EL (cell line): ENCODE measurements at places on chromosomes 16 and 17.

- peak; percentile 53 for DNase-seq
Measured at GRCh38 chr17:49557312-49558024, 18.2 kb upstream of the NXPH3 start.

- peak; percentile 81 for DNase-seq
Measured at GRCh38 chr16:56911771-56912571, 20.0 kb upstream of the HERPUD1 start.

DNA sequence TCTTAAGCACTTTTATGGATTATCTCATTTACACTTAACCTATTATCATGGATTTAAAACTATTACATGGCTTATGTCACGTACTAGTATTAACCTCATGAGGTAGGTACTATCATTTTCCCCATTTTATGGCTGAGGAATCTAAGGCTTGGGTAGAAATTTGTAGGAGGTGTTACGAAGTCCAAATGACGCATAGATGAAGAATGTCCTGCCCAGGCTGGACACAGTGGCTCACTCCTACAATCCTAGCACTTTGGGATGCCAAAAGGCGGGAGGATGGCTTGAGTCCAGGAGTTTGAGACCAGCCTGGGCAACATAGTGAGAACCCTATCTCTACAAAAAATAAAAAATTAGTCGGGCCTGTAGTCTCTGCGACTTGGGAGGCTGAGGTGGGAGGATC is 4.8 kb upstream of the C1QL1 start:
- DNase-seq, result peak; percentile 92

GRCh38 chr16:69804297-69804696 is 42.2 kb downstream of the WWP2 start:
- DNase-seq, result no peak

GRCh38 chr17:17789828-17790636 is 46.8 kb downstream of the SREBF1 start:
- DNase-seq, result no peak

GRCh38 chr16:67326115-67326471 is 448 bp downstream of the KCTD19 start:
- DNase-seq, result no peak

DNA sequence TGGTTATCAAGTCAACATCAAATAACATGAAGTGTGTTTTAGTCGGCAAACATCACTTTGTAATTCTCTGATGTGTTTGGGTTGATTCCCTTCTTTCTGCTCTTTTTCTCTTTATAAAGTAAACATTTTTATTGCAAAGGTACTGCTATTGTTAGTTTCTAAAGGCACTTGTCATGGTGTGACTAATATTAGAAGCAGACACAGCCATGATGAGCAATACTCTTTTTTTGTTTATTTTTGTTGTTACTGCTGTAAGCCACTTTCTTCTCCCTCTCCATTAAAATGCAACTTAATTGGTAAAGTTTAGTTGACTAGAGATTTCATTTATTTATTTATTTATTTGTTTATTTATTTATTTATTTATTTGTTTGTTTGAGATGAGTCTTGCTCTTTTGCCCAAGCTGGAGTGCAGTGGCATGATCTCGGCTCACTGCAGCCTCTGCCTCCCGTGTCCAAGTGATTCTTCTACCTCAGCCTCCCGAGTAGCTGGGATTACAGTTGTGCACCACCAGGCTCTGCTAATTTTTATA is 424.7 kb downstream of the WWOX start:
- no peak for DNase-seq

DNA sequence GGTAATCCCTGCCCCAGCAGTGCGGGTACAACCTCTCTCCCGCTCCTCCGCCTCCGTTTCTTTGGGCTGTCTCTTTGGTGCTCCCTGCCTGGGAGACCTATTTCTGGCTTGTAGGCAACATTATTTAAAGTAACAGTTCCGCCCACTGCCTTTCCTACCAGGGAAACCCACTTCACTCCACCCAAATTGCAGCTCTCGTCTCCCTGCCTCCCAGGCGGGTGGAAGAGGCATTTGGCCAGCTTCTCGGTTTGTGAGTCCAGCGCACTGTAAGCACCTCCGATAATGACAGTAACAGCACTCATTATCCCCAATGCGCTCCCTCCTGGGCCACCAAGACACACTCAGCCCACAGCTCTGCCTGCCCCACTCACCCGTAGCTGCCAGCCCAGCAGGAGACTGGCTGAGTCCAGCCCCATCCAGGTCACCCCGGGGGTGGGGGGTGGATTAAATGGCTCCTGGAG is 165.1 kb upstream of the CDC42EP4 start:
- DNase-seq, result no peak

DNA sequence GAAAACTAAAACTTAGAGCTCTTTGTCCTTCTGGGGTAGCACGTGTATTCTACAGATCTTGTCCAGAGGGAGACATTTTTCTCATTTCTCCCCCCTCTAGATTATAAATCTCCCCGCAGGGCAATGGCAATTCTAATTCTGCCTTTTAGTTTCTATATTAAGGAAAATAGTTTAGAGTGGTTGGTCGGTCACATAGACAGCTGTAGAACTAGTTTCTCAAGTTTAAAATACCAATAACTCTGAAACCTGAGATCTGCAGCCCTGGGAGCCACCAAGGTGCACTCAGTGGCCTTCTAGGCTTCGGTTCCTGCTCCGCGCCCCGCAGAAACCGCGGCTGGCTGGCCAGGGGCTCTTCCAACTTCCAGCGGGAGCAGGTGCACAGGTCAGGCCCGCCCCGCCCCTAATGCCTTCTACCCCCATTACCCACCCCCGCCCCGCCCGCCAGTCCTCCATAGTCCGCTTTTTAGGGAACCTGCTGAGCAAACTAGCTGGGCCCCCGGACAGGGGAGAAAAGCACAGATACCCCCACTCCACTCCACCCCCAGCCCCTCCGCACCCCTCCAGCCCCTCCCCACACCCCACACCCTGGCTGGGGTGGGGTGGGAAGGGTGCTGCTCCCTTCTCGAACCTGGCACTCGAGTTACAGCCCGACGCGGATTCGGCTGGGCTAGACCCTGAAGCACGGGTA is 431 bp downstream of the SLFN11 start:
- peak; percentile 26 for DNase-seq

DNA sequence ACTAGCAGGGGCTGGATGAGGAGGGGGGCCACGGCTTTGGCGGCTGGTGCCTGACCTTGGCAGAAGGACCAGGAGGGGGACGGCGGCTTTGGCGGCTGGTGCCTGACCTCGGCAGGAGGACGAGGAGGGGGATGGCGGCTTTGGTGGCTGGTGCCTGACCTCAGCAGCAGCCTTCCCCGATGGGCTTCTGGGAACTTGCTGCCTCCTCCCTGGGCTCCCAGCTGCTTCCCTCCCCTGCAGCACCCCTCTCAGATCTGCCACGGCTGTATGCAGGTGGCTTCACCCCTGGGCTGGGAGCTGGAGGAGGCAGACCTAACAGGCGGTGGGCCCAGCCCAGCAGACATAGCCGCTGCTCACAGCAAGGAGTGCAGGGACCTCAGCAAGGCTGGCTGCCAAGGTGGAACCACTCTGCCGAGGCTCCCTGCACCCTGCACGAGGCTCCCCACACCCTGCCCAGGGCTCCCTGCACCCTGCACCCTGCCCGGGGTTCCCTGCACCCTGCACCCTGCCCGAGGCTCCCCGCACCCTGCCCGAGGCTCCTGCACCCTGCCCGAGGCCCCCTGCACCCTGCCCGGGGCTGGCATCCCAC is 38.4 kb upstream of the CBFA2T3 start:
- no peak for DNase-seq

DNA sequence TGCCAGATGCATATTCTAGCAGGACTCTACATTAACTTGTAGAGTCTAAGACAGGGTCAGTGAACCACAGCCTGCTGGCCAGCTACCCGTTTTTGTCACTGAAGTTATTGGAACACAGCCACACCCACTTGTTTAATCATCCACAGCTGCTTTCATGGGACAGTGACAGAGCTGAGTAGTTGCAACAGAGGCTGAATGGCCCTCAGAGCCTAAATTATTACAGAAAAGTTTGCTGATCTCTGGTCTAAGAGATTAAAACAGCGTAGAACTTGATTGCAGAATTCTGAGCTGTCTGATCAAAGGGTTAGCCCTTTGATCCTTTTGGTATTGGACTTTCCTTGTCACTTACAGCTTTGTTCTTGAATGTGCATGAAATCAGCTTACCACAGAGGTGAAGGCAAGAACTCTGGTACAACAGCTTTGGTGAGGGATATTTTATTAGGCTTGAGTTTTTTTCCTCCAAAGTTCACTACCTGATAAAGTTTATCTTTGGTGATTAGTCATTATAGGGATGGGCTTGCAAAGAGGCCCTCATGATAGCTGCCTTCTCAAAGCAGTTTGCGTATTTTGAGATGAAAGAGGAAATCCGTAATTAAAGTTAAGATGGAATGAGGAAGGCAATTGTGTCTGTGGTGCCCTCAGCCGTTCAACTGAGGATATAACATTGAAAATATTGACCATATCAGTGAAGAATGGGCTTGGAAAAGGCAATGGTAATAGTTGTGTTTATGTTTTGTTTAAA is 23.6 kb downstream of the ALDH3A2 start:
- DNase-seq, result no peak

DNA sequence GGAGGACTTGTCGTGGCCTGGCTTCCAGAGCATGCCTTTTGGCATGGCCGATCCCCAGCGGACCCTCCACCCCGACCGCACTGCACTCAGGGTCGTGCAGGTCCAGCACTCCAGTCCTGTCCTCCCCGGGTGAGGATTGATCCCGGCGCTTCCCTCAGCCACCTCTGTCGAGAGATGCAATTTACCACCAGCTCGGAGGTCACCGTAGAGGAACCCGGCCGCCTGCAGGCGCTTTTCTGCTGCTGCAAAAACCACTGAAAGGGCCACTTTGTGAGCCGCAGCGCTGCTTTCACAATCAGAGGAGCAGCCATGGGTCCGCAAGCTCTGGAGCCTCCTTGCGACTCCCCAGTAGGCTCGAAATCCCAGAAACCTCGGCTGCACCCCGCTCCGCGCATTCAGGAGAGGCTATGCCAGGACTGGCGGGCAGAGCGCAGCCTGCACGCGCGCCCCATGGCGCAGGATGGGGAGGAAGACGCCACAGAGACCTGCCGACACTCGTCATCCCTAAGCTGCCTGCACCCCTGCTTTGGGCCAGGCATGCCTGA is 134.2 kb downstream of the HS3ST2 start:
- no peak for DNase-seq

GRCh38 chr16:57556941-57557541 is 14.6 kb downstream of the ADGRG5 start:
- no peak for DNase-seq

DNA sequence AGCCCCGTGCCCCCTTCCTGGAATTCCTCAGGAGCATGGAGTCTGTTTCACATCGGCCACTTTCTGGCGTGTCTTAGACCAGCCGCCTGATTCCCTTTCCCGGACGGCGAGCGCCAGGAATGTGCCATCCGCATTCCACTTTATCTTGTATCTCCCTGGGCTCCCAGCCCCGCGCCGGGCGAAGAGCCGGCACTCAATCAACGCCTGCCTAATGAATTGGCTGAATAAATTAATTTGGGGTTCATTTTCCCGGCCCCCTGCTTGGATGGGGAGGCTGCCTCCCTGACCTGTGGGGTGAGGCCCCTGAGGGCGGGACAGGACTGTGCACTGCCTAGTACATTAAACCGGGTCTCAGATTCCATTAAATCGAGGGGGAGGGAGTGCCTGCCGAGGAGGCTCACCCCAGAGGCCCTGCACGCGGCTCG is 282.3 kb upstream of the TNRC6C start:
- DNase-seq, result no peak

DNA sequence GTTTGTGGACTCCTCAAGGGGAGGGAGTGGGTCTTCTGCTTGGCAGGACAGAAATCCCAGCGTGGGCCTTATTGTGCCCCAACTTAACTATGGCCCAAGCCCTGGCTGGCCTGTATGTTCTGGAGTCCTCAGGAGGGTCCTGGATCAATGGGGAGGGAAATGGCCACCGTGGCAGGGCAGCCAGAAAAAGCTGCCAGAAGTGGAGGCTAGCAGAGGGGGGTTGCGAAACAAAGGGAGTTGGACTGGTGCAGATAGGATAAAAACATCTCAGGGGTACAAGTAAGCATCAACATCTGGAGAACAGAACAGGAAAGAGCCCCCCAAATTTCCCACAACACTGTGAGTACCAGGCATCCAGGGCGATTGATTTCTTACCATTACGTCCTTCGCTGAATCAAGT is 3.7 kb upstream of the CACNG1 start:
- no peak for DNase-seq

DNA sequence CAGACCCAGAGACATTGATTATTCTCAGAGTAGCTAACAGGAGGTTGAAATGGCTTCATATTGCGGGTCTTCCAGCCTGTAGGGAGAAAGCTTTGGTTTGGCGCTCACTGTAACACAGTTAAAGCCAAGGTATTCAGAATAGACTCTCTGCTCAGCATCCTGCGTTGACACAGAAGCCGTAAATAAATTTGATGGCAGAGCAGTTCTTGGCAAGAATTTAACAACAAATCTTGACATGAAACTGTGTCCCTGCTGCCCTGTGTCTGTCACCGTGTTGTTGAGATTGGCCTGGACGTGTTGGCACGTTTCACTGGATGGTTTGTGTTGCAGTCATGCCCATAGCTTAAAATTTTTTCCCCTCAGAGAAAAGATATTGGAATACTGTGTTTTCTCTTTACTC is 359.6 kb downstream of the SNX29 start:
- no peak for DNase-seq

DNA sequence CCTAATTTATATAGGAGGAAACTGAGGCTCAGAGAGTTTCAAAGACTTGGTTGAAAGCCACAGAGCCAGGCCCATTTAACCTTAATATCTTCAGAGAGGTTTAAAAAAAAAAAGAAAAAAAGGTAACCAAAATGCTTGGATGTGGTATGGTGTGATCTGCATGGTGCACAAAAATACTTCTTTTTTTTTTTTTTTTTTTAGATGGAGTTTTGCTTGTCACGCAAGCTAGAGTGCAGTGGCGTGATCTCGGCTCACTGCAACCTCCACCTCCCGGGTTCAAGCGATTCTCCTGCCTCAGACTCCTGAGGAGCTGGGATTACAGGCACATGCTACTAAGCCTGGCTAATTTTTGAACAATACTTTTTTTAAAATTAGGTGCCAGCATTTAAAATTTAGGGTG is 101.8 kb downstream of the XYLT1 start:
- DNase-seq, result no peak

DNA sequence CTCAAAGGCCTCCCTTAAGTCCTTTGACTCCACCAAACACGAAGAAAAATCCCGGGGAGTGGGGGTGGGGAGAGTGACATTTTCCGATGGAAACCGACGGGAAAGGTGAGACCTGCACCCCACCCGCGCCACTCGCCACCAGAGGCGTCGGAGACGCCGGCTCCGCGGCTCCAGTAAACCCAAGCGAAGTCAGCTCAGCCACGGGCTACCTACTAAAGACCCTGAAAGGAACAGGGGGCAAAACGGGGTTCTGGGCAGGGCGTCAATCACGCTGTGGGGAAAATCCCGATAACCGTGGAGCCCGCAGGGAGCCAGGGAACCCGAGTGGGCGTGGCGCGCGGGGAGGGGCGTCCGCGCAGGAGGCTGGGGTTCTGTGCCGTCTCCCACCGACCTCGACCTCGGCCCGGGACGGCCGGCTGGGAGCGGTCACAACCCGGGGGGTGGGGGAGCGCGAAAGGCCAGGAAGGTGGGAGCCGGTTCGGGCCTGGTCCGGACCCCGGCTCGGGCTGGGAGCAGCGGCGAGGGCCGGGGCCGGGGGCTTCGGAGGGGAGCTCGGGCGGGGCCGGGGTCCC is 565 bp downstream of the WDR45B start:
- DNase-seq, result peak; percentile 41
